ENCODE measurements at places on chromosomes 11 and 22.

DNA sequence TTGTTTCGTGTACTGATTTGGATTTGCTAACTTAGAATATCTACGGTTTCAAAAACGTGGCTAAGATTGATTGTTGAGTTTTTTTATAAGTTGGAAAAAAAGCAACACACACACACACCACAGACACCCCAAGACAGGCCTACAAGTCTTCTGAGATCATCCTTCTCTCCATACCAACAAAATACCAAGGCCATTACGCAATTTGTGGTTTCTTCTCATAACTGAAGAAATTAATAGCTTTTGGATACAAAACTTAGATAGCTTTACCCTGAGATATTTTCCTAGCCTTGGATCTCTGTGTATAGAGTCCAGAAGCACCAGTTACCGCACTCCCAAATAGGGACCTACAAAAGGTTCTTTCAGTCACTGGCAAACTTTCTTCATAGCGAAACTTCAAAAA, 113.6 kb downstream of the SIK3 start:
- no peak for DNase-seq

- DNase-seq, result peak; percentile 77
Measured at GRCh38 chr22:40176921-40177737, 596 bp upstream of the TNRC6B start.

GRCh38 chr22:32587449-32587848, 112.8 kb downstream of the FBXO7 start:
- no peak for DNase-seq

DNA sequence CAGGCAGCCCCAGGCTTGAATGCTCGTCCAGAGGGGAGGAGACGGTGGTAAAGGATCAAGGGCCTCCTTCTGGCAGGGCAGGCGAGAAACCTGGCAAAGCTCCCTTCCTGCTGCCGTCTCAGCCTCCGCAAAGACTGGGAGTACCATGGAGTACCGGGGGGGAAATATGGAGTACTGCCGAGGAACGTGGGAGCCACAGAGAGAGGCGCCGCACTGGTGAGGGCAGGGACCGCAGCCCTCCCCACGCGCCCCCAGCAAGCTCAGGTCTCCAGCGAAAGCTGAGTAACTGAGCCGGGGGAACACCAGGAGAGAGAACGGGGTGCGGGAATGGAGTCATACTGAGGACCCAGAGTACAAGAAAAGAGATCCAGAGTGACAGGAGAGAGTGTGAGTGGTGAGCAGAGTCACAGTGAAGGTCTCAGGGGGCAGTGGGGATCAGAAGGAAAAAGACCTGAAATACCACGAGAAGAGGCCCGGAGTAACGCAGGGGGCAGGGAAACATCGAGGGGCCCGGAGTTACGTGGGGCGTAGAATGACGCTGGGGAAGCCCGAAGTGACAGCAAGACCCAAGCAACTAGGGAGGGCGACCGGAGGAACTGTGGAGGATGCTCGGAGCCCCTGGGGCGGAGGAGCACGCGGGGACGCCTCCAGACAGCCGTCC, 740 bp downstream of the EML3 start:
- DNase-seq, result no peak

DNA sequence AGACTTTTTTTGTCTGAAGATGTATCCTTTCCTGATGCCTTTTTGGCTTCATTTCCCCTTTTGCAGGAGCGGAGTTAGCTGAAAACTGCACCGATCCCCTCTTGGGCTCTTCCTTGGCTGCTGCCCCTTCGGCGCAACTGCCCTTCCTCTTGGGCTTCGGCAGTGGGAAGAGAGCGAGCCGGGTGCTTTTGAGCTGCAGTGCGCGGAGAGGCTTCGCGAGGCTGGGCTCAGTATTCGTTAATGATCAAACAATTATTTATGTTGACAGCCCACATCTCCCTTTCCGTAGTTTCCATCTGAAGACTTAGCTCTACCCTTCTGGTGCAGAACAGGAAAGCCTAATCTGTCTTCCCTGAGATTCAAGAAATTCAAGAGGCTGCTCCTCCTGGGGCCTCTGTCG, 170.8 kb downstream of the CSNK2A3 start:
- DNase-seq, result no peak

DNA sequence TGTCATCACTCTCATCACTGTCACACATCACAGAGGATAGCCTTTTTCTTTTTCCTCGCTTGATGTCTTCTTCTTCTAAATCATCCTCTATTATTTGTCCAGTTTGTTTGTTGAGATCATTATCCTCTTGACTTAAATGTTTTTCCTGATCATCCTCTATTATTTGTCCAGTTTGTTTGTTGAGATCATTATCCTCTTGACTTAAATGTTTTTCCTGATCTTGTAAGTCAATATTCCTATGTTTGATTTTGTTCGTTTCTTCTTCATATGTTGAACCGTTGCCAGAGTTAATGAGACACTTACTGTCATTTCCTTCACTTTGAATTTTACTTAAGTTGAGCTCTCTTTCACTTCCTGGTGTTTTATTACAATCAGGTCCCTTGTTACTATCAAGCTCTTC, 5.6 kb downstream of the CCDC82 start:
- no peak for DNase-seq

DNA sequence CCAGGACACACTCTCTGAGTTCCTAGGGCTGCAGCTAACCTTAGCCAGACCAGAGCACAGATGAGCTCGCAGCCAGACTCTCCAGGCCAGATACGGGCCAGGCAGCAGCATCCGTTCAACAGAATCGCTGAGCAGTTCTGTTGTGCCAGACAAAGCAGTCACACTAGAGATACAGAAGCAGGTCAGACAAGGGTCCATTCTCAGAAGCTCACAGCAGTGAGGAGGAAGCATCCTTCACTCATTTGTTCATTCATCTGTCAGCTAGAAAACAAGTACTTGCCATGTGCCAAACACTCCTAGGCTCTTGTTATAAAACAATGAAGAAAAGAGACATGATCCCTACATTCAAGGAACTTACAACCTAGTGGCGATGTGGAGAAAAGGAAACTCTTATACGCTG, 2.6 kb downstream of the LMO2 start:
- DNase-seq, result no peak

DNA sequence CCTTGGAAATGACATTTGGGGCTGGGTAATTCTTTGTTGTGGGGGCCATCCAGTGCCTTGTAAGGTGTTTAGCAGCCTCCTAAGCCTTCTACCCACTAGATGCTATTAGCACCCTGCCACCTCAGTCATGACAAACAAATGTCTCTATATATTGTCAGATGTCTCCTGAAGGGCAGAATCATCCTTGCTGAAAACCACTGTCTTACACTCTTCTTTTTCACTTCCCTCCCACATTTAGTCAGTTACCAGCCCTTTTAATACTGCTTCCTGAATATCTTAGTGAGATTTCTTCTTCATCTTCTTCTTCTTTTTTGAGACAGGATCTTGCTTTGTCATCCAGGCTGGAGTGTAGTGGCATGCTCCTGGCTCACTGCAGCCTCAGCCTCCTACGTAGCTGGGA, 33.1 kb downstream of the TNRC6B start:
- DNase-seq, result no peak

- DNase-seq, result no peak
Measured at GRCh38 chr11:94790661-94791180, 22.6 kb downstream of the AMOTL1 start.

All from CD4-positive, alpha-beta T cell treated with Interleukin-6 at 100 ng/mL for 8 hours (primary cell).